ENCODE measurements at places on chromosomes 11 and 22.
A peak's percentile ranks its signal among the peaks of the same experiment; 100 is the strongest.

GRCh38 chr11:119902656-119903231 is 173.7 kb upstream of the NECTIN1 start:
- DNase-seq, result no peak

- peak; percentile 35 for DNase-seq
Observed at GRCh38 chr11:76752321-76753143, 30.6 kb upstream of the TSKU start.

DNA sequence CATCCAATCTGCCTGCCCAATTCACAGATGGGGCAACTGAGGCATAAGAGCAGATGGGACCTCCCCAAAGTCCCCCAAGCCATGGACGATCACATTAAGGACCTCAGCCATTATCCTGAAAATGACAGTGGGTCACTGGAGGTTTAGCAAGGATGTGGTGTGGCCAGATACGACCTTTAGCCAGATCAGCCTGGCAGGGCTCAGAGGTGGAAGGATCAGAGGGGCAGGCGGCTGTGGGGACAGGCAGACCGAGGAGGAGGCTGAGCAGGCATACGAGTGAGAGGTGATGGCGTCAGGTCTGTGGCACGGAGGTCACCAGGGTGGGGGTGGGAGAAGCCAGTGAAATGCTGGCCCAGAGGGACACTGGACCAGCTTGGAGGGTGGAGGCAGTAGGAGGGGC is 14.1 kb upstream of the TMPRSS6 start:
- no peak for DNase-seq

GRCh38 chr11:45885274-45885920 is at the start of gene MAPK8IP1:
MAPK8IP1 (plus strand) TSS chr11:45885651; CDS start chr11:45885821, 170 bp downstream.
- DNase-seq, result peak; percentile 73

DNA sequence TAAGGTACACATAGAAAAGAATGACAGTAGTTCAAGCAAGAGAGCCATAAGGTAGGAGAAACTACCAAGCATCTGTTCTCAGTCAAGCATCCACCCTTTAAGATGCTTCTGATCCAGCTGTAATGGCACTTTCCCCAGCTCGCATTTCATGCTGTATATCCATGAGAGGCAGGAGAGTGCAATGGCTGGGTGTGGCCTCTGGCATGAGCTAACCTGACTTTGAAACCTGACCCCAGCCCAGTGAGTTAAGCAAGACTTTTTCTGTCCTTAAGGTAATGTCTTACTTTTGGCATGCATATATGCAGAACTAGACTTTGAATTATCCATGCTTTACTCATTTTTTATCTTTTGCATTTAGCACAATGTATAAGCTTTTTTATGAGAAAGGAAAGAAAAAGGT is 79.8 kb upstream of the CNTN5 start:
- peak; percentile 17 for DNase-seq

GRCh38 chr11:13348305-13348704 is 70.7 kb downstream of the BMAL1 start:
- DNase-seq, result no peak
